Activated CD8-positive, alpha-beta memory T cell treated with anti-CD3 and anti-CD28 coated beads for 1 hour (primary cell): ENCODE measurements at places on chromosomes 1 and 21.
A peak's percentile ranks its signal among the peaks of the same experiment; 100 is the strongest.

- DNase-seq = no peak
These were observed 13.4 kb upstream of the ALX3 start for GRCh38 chr1:110083866-110084226.

- DNase-seq = no peak
These were observed 33.3 kb downstream of the PTPRF start for GRCh38 chr1:43563876-43564539.

GRCh38 chr1:10108134-10108663 is 75.4 kb downstream of the UBE4B start:
- no peak for DNase-seq

DNA sequence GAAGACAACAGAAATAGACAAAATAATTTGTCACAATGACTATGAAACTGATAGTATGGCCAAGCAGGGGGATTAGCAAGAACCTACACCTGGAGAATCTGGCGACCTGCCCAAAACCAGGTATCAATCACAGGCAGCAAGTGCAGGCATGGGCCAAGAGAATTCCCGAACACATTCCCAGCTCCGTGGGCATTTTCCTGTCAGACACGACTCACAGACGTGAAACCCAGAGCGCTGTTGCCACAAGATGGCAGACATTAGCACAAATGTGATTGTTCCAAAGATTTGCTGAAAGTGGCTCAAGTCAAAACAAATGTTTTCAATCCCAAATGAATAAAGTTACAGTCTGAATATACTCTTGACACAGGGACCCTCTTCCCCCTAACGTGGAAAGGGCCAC is 36.8 kb downstream of the HLCS start:
- no peak for DNase-seq

DNA sequence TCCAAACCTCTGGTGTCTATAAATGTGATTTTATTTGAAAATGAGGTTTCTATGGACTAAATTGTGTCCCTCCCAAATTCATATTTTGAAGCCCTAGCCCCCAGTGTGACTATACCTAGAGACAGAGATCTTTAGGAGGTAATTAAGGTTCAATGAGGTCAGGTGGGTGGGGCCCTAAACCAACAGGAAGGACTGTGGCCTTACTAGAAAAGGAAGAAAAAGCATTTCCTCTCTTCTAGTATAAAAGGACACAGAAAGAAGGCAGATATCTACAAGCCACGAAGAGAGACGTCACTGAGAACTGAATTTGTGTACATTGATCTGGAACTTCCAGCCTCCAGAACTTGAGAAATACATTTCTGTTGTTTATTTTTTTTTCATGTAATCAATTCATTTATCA is 123.1 kb upstream of the RUNX1 start:
- no peak for DNase-seq

- DNase-seq = no peak
These were observed 106.7 kb downstream of the FAF1 start for GRCh38 chr1:50853325-50853724.

DNA sequence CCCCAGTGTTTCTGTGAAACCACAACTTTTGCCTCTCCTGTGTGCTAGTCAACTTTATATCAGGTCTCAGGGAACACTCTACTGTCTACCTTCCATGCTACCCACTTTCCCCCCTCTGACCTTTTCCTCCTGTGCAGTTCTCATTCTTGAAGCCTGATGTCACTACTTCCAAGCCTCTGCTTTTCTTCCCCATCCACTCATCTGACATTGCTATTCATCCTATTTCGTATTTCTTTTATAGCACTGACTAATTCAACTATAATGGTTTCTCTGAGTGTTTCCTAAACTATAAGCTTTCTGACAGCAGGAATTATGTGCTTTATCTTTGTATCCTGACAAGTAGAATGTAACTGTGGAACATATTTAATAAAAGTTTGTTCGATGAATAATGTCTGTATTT is 18.2 kb upstream of the DPH5 start:
- no peak for DNase-seq

DNA sequence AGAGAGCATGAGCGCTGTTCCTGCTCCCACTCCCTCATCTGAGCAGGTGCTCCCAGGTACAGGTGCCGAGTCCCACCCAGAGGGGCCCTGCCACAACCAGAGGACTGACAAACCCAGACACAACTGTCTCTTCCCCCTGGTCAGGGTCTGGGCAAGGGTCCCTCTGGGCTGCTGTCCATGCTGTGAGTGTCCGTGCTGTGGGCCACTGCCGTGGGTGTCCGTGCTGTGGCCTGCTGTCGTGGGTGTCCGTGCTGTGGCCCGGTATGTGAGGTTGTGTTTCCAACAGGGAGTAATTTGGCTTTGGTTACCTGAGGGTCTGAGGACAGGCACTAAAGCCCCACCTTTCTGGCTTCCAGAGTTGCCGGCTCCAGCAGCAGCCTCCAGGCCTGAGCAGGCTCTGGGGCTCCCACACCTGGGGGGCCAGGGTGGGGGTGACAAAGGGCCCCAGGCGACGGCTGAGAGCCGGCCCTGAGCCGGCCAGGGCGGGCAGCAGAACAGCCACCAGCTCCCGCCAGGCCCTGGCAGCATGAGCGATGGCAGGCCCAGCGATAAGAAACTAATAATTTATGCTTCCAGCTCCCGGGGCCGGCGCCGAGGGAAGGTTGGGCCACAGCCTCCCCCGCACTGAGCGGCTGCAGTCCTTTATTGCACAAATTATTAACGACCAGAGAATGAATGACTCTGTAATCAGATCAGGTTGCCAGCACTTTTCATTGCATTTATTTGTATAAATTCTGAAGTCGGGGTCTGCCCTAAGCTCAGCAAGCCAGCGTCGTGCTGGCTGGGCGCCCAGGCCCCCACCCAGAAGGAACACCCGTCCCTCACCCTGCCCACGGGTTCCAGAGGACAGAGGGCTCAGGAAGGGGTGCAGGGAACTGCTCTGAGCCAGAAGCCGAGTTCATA is 7.3 kb upstream of the SAMD11 start:
- DNase-seq = no peak

DNA sequence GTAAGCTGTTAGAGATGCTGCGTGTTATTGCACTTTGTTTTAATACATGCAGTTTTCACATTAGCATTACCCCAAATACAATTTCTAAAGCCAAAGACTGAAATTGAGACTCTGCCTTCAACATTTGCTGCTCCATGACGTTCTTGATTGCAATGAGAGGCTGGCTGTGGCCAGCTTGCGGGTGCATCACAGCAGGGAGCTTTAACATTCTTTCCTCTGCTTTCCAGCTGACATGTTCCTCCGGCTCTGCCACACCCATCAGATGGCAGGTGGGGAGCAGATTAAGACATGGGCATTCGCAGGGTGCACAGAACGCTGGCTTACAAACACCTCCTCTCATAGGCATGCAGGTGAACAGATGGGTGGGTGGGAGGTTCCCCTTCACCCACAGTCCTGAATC is 314.1 kb downstream of the DISC1 start:
- DNase-seq = no peak

DNA sequence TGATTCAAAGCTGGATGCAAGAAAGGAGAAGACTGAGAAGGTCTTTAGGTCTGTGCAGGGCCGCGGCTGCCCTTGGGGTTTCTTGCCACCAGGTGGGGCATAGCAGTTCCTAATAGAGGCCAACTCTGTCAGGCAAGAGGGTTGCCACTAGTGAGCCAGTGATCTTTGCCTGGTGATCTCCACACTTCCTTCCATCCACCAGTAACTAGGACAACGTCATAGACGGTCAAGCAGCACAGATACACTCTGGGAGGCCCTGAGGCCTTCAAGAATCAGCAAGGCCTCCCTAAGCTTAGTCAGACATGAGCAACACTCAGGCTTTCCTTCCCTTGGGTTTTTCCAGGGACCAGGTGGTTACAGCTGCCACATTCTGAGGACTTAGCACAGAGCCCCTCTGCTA is 32.9 kb upstream of the ATP2B4 start:
- DNase-seq = peak; percentile 53

DNA sequence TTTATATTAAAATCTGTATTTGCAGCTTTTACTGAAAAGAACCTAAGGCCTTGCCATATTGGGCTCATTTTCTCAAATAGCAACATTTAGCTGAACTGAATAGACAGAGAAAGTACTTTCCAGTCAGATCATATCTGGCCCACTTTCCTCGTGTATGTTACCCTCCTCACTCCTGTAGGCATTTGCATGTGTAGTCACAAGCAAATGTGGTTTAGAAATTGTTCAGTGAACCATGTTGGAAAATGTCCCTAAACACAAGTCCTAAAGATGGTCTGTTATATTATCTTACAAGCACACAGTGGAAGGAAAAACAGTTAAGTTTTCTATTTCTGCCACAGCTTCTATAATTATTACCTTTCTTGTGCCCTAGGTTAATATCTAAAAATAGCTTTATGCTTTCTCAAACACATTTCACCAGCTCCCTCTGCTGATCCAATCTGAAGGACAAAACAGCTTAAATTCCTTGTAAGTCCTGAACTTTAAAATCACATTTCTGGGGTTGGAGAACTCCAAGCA is 606 bp upstream of the FMO4 start:
- DNase-seq = no peak
